ENCODE measurements at places on chromosomes 16 and 17. TPM values are rescaled to one million over a fixed set of nuclear protein-coding genes. Genes with fewer than 3 reads are reported as not detected.

Gene CCDC200
- 1.0 TPM for total RNA-seq

Gene CEMP1
- 1.0 TPM for total RNA-seq

DNA sequence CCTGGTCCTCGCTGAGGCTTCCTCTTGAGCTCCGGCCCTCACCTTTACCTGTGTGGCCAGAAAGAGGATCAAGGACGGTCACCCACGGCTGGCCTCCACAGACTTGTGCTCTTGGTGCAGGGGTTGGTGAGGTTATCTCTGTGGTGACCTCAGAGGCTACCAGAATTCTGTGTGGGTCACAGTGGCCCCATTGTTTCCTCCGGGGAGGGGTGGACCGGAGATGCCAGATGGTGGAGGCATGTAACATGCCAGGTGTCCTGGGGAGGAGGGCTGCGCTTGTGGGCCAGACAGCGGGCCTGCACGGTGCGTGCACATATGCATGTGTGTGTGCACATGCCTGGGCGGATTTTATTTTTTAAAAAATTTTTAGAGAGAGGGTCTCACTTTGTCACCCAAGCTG, 6.3 kb downstream of the SGCA start:
- no peak for DNase-seq

DNA sequence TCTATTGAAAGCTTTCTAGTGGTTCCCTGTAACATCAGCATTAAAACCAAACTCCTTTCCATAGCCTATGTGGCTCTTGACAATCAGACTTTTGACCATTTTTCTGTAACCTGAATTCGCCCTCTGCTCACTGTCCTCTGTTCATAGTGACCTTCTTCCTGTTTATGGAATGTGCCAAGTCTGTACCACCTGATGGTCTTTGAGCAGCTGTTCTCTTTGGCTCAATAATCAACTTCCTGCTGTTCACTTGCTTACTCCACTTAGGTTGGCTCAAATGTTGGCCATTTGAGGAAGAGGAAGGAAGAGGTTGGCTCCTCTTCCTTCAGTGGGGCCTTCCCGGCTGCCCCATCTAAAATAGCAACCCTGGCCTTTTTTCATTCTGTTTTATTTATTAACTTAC, 251.5 kb downstream of the CA10 start:
- DNase-seq: no peak

GRCh38 chr16:59905131-59905530, 1171.0 kb upstream of the GOT2 start:
- DNase-seq: no peak

DNA sequence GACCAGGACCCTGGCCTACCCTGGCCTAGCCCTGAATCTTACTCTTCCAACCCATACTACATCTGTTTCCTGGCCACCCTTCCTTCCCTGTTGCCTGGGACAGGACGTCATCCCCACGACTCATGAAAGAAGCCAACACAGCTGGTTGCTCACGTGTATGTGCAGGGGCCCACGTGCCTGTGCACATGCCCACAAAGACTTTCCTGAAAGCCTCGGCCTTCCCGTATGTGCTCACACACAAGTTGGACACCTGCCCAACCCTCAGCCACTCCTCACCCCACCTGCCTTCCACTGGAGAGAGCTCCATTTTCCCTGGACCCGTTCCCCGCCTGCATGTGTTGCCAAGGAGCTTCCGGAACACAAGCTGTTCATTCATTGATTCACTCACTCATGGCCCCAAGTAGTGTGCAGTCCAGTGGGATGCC, 7.0 kb downstream of the PLXDC1 start:
- no peak for DNase-seq

DNA sequence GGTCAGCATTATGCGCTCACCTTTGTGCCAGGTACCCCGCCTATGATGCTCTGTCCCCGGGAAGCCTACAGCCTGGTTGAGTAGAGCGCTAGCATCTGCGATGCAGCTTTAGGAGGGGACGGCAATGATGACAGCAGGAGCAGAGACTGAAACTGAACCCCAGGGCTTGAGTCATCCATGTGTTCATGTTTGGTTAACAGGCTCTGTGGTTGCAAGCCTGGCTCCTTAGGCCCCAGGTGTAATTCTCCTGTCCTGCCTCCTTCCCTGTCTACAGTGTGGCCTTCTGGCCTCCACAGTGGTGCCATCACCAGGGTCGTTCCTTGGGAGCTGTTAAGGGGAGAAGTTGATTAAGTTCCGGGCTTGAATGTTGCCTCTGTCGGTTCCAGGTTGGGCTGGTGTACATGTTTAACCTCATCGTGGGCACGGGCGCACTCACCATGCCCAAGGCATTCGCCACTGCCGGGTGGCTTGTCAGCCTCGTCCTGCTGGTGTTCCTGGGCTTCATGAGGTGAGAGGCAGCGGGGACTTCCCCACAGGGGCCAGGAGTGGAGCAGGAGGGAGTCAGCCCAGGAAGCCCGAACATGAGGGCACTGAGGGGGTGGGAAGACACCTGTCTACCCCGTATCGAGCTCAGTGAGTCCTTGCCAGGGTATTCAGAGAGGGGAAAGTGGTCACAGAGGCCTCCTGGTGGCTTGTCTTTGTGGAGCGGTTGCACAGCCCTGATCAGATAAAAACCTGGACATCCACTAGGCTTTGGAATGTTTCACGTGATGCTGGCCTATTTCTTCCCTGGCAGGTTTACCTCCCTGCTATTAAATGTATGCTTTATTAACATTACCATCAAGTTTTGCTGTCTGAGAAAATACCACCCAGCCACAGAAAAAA, 9.2 kb upstream of the NAT9 start:
- DNase-seq: no peak

DNA sequence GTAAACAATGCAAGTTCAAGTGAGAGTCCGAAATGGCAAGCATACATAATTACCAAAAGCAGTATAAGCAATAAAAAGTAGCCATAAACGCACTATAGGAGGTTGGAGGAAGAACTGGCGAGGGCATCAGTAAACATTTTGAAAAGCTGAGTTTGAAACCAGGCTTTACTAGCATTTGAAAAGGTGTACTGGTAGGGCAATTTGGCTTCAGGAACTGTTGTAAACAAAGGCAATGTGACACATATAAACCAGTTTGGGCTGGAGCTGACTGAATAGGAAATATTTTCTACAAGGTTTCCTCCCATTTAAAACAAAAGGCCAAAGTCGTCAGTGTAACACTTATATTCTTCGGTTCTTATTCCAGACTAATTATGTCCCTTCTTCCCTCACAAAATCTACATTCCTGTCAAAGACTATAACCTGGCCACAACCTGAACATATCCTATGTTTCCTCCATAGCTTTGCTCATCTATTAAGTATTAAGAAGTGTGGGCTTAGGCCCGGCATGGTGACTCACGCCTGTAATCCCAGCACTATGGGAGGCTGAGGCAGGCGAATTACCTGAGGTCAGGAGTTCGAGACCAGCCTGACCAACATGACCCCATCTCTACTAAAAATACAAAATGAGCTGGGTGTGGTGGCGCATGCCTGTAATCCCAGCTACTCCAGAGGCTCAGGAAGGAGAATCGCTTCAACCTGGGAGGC, 7.8 kb downstream of the CBX1 start:
- no peak for DNase-seq

Data from CD4-positive, alpha-beta T cell (primary cell).